ENCODE measurements at places on chromosomes 12 and 14.
A peak's percentile ranks its signal among the peaks of the same experiment; 100 is the strongest.

DNA sequence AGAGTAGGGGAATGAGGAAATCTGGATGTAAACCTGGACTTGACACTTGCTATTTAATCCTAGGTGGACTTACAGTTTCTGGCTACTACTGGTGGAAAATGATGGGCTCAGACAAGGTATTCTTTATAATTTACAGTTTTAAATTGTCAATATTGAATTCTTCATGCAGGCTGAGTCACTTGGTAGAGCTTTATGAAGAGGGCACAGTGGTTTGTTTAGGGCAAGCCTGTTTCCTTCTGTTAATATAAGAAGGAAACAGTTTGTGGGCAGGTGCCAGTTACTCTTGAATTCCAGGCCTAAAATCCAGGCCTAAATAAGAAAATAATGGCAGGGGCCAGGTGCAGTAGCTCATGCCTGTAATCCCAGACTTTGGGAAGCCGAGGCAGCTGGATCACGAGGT lies 355.8 kb upstream of the RGS6 start:
- DNase-seq = no peak

DNA sequence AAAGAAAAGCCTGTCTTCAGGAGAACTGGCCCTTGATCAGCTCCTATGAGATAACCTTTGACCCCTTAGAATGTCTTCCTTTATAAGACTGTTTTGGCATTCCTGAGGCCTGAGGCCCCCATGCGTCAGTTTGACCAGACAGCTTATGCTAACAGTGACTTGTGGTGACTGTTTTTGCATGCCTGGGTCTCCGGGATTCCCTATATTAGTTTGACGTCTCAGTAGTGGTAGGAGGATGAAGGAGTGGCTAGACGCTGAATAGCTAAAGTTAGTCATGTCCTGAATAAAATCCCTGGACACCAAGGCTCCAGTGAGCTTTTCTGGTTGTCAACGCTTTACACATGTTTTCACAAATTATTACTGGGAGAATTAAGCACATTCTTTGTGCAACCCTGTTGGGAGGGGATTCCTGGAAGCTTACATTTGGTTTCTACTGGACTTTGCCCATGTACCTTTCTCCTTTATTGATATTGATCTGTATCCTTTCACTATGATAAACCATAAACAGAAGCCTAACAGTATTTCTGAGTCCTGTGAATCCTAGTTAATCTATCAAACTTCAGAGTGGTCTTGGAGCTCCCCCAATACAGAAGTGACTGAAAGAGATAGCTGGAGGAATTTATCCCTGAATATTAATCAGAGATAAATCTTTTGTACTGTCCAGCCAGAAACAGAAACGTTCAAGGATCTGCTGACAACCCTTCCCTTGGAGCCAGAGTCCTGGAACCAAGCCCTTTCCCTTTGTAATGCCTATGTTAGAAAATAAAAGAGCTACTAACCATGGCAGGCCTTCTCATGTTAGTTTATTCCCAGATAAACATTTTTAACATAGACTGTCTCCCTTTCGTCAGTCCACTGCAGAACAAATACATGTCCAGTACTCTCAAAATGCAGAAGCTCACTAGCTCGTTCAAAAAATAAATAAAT lies 479.2 kb downstream of the RPS29 start:
- no peak for DNase-seq

- DNase-seq = no peak
Observed at GRCh38 chr12:104850781-104851180, 107.3 kb downstream of the SLC41A2 start.

DNA sequence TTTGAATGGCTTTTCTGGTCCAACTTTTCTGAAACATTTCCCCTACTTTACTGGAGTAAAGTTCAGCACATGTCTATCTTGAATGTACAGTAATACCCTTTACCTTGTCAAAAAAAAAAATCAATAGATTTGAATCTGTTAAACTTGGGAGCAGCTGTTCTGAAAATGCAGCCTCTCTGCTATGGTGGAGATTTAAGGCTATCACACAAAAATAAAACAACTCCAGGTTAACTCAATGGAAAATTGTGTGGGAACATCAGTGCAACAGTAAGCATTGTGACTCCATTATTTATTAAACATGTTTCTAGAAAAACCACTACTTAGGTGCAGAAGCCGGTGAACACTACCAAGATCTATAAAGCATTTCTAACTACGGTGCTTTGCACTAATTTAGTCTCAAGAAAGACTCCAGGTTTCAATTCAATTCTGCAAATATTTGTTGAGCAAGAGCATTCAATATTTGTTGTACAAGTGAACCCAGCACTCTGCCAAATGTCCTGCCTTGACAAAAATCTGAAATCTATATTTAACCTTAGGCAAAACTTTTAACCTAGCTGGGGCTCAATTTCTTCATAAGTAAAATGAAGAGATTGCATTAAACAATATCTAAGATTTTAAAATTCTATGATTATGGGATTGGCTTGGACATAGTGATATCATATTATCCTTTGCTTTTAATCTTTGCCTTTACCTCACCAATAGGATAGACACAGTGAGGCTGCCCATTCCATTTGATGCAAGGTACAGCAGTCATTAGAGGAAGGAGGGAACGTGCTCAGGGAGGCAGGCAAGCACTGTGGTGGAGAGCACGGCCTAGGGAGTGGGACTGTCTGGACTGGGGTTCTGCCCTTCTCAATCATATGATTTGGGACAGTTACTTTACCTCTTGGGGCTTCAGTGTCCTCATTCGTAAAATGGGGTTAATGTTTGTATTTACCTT lies 155.2 kb downstream of the KITLG start:
- no peak for DNase-seq

DNA sequence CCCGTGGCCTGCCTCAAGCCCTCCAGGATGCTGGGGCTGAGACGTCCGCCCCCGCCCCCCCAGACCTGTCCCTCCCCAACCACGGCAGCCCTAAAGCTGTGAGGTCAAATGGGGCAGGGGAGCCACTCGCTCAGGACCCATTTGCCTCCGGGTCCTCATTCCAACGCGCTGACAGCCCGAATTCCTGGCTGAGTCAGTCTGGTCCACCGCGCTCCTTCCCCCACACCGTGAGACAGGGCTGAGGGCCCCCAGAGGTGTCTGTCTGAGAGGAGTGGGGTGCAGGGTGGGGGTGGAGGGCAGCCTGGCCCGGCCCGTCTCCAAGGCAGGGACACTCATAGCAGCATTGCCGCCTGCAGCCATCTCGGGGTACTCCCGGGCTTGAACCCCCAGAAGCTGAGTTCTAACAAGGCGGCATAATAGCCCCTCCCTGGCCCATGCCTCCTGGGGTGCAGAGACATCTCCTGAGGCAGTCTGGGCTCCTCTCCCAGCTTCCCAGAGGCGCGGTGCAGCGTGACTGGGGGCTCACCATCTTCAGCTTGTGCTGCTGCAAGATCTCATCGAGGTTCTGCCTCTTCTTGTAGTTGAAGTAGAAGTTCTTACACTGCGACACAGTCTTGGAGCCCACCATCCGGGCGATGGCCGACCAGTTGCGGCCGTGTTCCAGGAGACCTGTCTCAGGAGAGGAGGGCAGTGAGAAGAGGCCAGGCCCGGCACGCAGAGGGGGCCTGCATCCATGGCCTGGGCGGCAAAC lies 90.5 kb downstream of the RFLNA start:
- no peak for DNase-seq

- no peak for DNase-seq
Observed at GRCh38 chr12:67468549-67469245, 179.8 kb upstream of the DYRK2 start.

- peak; percentile 62 for DNase-seq
Observed at GRCh38 chr12:67237231-67237630, 31.9 kb upstream of the CAND1 start.

DNA sequence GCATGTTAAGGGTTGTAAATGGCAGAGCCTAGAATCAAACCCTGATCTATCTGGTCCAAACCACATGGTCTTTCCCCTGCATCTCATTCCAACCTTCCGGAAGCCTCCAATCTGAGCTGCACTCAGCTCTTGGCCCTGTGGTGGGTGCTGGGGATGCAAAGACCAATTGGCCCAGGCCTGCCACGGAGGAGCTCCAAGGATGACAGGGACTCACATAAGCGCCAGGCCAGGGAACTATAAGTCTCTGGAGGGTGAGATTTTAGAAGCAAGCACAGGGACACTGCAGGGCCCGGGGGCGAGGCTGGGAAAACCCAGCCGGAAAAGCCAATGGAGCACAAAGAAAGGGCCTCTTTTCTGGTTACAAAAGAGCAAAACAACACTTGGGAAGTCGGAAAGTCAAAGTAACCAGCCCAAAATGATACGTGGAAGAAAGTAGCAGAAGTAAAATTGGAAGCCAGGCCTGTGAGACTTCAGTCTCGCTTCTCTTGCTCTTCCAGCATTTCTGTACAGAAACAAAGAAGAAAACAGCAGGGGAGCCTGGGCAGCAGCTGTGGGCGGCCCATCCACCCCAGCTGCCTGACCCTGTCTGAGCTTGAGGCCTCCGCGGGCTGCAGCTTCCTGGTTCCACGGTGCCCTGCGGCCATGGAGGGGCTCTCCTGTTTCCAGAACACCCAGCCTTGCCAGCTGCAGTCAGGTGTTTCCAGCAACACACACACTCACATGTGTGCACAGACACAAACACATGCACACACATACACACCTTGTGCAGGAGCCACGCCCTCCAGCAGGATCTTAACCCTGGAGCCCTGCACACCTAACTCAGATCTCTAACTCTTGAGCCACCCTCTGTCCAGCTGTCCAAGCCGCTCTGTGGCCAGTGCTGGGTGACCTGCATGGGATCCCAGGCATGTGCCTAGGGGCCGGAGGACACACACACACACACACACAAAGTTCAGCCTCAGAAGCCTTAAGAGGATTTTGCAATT lies 178.2 kb downstream of the BCL11B start:
- no peak for DNase-seq

DNA sequence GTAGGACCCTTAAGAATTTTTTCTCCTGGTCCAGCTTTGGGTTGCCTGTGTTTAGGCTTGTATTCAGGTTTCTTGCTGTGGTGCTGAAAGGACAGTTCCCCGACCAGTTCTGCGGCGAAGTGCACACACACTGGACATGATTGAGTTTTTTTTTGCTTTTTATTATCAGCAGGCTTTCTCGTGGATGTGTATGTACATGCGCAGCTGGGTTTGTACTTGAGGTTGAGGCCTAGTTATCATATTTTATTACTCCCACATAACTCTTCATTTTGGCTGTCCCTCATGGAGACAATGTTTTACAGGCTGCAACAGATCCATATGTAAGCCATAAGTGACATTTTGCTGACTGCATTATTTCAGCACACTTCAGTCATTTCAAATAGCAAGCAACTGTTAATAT lies 2.5 kb downstream of the SCN8A start:
- no peak for DNase-seq

DNA sequence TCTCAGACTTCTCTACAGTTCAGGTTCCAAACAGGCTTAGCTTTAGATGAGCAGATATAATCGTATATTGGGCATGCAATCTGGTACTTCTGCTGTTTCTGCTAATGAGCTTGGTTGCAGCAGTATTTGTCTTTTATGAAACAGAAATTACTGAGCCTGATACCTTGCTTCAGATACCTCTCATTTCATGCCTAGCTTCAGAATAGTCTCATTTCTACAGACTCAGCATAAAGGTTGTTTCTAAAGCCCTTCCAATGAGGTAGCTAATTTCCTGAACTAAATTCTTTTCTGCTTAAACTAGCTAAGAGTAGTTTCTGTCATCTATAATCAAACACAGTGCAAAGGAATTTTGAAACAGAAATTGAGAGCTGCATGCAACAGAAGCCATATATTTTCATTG lies 275.0 kb upstream of the KITLG start:
- DNase-seq = no peak

DNA sequence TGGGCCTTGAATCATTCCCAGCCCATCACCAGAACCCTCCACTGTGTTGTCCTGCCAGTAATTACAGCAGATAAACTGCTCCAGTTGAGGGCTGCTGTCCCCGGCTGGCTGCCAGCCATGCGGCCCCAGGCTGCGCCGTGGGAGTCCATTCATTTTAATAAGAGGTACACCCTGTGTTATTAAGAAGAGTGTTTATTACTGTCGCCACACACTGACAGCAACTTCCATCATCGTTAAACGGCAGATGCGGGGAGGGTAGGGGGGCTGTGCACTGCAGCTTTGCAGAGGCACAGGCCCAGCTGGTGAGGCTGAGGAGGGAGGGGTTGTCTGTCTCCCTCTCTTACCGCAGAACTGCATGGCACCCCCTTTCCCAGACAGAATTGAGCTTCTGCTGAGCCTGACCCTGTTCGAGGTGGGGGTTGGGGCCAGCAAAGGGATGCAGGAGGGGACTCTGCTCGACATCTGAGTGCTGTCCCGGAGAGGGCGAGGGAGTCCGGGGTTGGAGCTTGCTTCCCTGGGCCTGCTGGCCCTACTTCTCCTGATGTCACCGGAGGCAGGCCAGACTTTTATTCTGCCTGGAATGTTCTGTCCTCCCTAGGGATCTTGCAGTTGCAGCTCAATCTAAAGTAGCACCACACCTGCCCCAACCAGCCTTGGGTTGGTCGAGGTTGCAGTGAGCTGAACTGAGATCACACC lies 33.8 kb upstream of the GPATCH2L start:
- DNase-seq = peak; percentile 92

- no peak for DNase-seq
Observed at GRCh38 chr12:62712681-62713573, 222.0 kb downstream of the PPM1H start.

- peak; percentile 21 for DNase-seq
Observed at GRCh38 chr12:39990122-39991101, 115.5 kb downstream of the SLC2A13 start.

DNA sequence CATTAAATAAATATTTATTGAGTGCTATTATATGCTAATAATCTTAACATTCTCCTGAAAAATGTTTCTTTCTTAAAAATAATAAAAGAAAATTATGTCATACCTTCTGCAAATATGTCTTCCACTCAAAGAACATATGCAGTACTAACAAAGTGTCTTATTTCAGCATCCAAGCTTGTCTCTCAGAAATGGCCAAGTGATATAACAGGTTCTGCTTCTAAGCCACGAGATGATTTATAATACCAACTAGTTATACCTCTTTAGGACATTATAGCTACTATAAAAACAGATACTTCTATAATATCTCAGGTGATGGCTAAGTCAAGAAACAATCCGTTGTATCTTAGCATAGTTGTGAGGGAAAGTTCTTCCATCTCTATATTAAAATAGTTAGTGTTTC lies 128.1 kb upstream of the ARID2 start:
- no peak for DNase-seq

DNA sequence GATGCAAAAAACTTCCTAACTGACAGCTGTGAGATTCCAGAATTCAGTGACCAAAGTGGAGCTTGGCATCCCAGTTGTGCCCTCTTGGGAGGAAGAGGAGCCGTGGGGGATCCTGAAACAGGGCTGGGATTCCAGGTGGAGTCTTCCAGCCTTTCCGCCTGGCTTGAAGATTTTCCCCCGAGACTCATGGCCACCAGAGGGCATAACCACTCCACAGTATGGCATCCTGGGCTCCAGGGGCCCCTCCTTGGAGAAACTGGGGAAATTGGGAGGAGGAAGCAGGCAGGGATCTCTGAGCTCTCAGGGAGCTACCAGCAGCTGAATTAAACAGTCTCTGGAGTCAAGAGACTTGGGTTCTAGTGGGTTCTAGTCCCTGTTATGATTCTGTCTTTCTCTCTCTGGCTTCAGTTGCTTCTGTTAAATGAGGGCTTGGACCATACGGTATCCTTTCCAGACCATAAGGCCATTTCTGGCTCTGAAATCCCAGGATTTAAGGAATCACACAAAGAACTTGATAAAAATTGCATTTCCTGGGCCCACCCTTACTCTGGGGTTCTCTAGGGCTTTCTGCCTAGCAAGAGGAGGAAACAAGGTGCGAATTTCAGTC lies 2.6 kb upstream of the TAMALIN start:
- DNase-seq = peak; percentile 76

GRCh38 chr12:3133405-3133783 lies 56.2 kb downstream of the TSPAN9 start:
- no peak for DNase-seq

- DNase-seq = no peak
Observed at GRCh38 chr12:51077930-51078329, 5.5 kb downstream of the CSRNP2 start.

- no peak for DNase-seq
Observed at GRCh38 chr12:9809866-9810265, 17.4 kb upstream of the KLRF1 start.
